ENCODE measurements at places on chromosomes 12 and 14.

DNA sequence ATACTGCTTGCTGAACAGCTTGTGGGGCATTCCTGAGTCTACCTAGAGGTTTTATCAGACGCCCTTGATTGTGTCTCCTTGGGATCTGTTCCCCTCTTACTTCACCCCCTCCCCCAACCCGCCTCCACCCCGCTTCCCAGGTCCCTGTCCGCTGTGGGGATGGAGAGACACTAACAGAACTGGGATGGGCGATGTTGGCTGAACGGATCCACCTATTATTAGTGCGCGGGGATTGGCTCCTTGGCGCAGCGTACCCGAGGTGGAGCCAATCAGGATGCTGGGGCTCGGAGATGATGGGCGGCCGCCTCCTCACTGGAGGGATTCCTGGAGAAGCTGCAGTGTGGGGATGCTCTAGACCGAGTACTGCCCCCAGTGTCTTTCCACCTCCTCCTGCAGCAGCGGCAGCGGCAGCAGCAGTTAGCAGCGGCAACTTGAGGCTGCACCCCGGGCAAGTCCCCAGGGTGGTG, at the start of gene SYT1:
TSS of gene SYT1 (plus strand) at position 372 of the 467 bp plus-strand sequence.
- no peak for DNase-seq

DNA sequence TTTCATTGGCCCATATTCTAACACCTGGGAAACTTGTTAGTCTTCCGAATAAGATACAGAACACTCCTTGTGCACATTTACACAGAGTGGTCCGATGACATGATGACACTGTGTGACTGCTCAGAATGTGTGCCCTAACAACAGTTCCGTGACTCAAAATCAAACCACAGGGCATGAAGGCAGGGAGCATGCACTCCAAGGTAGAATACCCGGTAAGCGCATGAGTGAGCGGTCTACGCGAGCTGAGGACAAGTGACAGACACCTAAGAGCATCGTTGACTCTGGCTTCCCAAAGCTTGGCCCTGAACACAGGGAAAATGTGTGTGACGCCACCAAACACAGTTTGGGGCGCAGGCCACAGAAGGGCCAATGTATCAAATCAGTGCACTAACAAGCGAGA, 18.6 kb downstream of the CLIP1 start:
- no peak for DNase-seq

DNA sequence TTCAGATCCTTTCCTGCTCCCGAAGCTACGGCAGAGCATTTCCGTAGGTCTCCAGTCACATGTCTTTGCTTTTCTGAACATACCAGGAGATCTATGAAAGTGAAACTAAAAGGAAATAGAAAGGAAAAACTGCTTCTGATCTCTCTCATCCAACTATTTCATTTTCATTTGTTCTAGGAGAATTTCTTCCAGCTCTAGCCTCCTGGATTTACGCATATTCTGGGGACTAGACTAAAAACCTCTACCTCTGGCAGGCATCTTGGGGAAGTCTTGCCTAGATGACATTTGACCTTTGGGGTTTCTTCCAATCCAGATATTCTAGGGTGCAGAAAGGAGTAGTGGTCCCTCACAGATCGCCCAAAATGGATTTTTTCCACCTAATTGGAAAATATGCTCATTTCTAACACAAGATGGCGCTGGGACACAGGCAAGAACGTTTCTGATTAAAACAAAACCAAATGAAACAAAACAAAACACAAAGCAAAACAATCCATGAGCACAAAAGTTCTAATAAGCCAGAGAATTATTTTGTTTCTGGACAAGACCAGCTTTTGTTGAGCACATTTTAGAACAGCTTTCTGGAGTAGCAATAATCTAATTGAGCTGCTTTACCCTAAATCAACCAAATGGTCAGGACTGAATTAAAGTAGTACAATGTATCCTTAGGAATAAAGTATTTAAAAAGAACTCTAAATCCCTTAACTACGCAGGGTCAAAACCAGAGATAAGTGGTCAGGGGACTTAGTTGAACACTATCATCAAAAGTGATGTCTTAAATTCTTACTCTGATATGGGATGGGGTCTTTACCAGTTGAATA, 12.3 kb upstream of the PARP11 start:
- no peak for DNase-seq

- DNase-seq: no peak
Observed at GRCh38 chr14:101217616-101218371, 314.3 kb upstream of the RTL1 start.

GRCh38 chr14:73241481-73242165, 4.3 kb downstream of the PAPLN start:
- no peak for DNase-seq

GRCh38 chr14:57823015-57823660, 42.8 kb downstream of the SLC35F4 start:
- no peak for DNase-seq

DNA sequence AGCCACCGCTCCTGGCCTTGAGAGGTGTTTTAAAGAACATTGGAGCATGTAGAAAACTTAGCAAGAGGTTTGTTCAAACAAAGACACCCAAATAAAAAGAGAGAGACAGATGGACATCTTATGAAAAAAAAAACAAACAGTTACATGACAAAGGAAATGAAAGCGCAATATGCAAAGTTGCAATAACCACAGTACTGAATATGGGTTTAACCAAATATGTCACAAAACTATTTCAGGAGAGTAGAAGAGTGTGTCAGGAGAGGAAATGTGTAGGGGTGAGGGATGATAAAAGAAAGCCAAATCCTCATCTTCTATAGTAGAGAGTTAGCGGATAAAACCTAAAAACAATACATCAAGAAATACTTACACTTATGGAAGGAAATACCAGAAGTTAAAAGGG, 98.4 kb downstream of the GTF2A1 start:
- DNase-seq: no peak

DNA sequence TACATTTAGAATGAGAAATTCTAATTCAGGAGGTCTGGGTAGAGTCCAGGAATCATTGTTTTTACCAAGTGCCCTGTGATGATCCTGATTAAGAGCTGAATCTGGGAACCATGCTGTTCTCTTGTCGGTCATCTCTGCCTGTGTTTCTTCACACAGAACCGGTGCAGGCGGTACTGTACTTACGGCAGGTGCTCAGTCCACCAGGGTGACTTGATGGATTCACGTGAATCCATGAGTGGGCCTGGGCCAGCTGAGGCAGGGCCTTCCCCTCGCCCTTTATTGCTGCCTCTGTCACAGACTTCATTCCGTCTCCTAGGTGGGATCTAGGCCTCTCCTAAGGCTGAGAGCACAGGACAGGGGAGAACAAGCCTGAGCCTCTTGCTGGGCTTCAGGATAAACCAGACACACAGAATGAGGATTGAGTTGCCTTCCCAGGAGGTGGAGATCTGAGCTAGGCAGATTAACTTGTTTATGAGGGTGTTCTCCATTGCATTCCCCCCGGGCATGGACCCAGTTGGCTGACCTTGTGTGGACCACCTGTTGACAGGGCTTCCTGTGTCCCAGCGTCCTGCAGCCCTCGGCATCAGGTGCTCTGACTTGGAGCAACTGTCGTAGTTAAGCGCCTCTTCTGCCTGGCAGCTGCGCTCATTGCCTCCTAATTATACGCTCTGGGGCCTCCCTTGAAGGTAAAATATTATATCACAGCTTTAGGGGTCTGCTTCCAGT, 42.1 kb downstream of the B4GALNT3 start:
- no peak for DNase-seq

- DNase-seq: no peak
Observed at GRCh38 chr12:98319716-98320425, 195.5 kb upstream of the TMPO start.

DNA sequence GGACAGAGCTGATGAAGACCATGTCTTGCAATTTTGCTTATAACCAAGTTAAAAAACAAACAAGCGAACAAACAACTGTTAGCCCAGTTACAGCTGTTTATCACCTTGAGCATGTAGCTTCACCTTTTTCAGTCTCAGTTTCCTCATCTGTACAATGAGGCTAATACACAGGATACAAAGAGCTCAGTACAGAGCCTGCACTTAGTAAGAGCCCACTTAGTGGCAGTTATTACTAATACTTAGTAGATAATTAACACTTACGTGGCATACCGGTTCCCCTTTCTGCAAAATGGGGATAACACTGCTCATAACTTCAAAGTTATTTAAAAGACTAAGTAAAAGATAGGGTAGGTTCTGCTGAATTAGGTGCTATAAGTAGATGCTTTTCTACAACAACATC, 228.0 kb downstream of the MON2 start:
- DNase-seq: no peak

DNA sequence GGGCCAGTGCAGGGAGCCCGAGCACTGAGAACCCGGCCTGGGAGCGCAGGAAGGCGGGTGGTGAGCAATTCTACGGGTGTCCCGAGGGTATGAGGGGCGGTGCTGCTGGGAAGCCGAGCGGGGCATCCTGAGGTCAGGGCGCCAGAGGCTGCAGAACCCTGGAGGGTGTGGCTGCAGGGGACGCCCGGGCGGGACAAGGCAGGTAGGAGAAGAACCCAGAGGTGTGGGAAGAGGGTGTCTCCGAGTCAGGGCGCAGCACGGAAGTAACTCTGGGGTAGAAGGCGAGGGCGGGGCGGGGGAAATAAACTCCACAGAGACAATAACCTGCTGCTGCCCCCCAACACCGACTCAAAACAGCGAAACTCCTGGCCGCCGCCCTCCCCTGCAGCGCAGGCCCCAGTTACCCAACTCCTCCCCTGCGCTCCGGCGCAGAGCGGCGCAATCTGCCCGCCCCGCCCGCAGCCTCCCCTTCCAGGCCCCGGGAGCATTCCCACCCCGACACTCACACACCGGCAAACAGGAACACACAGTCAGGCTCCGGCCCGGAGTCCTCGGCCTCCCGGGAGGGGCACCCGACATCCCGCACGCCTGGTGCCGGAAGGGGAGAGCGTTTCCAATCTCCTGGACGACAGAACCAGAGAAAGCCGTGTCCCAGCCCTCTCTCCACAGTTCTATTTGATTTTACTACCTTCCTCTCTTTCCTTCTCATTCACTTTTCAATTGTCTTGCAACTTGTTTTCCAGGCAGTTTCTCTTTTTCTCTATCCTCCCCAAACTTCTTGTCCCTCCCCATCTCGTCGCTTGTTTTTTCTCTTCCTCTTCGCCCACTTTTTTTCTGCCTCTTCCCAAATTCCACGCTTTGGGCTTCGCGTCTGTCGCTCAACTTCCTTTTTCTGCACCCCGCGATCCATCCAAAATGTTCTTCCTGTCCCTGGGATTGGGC, 2.4 kb downstream of the HRK start:
- no peak for DNase-seq

DNA sequence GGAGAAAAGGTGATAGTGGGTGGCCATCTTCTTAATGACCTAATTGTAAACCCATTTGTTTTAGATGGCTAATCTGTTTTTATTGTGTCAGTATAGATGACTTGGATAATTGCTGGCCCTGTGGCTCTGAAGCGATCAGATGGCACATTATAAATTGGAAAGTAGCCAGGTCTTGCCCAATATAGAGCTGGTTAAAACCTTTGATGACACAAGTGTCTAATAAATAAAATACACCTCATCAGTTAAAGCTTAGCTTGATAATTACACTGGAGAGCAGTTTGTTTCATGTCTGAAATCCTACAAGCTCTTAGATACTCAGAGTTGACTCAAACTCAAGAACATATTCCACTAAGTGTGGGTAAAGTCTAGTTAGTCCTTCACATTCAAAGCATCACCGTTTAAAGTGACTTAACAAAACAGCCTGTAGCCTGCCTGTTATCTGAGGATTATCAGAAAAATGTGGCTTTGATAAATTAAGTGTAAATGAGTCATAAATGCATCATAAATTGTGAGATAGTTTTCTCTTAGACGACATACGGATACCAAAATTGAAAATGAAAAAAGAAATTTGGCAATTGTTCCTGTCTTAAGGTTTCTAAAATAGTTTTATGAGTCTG, 280.9 kb downstream of the LRIG3 start:
- DNase-seq: no peak

DNA sequence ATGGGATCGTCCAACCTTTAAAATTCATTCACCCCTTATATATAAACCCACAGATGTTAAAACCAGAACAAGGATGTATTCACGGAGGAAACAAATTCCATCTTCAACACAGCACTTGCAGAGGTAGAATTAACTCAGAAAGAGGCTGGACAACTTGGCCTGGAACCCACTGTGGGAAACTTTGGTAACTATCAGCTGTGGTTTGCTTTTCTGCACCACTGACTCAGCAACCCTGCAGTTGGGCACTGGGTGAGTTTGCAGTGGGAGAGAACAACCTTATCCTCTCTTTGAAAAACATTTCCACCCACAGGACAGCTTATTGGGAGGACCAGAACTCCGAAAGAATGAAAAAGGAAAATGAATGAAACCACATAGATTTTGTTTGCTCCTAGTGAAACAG, 66.3 kb downstream of the ZNF664 start:
- DNase-seq: no peak

DNA sequence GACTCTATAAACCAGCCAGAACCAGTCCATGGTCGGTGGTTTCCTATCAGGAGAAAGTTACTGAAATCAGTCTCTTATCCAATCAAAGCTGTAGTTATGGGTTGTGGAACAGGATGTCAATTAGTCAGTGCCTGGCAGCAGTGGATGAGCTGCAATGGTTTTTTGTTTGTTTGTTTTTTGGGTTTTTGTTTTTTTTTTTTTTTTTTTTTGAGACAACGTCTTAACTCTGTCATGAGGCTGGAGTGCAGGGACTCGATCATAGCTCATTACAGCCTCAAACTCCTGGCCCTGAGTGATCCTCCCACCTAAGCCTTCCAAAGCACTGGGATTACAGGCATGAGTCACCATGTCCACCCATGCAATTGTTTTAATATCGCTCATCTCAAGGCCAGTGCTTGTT, 113.3 kb upstream of the CAND1 start:
- no peak for DNase-seq

- DNase-seq: no peak
Observed at GRCh38 chr14:69620211-69620611, 8.8 kb downstream of the SUSD6 start.

DNA sequence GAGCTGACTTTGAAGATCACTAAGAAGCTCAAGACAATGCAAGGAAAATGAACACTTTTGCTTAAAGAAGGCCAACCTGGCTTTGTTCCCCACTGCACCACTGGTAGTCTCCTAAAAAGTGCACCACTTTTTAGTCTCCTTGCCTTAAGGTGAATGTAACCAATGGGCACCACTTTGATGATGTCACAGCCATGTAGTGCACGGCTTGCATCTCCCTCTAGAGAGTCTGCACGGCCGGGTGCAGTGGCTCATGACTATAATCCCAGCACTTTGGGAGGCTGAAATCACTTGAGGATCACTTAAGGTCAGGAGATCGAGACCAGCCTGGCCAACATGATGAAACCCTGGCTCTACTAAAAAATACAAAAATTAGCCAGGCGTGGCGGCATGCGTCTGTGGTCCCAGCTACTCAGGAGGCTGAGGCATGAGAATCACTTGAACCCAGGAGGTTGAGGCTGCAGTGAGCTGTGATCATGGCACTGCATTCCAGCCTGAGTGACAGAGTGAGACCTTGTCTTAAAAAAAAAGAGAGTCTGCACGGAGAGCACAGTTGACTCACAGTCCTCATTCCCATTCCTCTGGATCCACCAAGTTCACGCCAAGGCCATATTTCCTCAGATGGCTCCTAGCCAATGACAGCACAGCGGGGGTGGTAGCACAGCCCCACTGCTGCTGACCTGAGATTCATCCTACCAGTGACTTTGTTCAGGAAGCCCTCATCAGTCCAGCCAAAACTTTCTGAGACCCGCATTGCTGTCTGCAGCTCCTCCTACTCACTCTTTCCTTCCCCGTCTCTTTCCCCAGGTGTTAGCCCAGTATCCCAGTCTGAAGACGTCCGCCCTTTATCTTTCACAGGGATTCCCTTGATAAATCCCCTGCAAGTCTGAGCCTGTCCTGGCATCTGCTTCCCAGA, 16.5 kb upstream of the IFT81 start:
- DNase-seq: no peak

- no peak for DNase-seq
Observed at GRCh38 chr14:99907761-99908652, 114.8 kb downstream of the EML1 start.
